ENCODE measurements at places on chromosomes 3 and 15. TPM values are rescaled to one million over a fixed set of nuclear protein-coding genes. Genes with fewer than 3 reads are reported as not detected.

Gene MELTF
- not detected for polyA plus RNA-seq

Gene GOLGA6L7
- not detected for polyA plus RNA-seq

Gene KIF15
- not detected for polyA plus RNA-seq

Gene OCA2
- 0.50 TPM for polyA plus RNA-seq

Gene NECTIN3
- 0.63 TPM for polyA plus RNA-seq

DNA sequence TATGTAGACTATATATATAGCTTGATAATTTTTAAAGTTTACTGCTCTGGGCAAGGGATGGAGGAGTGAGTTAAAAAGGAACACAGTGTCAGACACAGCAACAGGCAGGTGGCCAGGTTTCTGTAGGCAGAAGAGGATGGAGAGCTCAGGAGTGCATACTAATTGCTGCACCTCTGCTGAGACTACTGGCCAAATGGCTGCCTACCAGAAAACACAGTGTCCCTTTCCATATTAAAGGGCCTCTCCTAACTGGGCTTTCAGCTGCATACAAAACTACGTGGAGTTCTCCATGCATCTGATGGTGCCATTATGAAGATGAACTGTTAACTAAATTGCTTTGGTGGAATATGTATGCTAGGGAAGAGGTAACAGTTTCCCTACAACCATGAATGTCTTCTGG lies 1.8 kb downstream of the ATP13A4 start:
- H3K4me1 ChIP-seq: no peaks in the 10 kb centered on the region
- no peaks in the 10 kb centered on the region for H3K27me3 ChIP-seq
- no peak for DNase-seq
- no peak overlapping the region for H3K4me3 ChIP-seq

GRCh38 chr3:120129718-120130513 lies 35.7 kb upstream of the GSK3B start:
- DNase-seq: no peak
- no peak overlapping the region for H3K4me3 ChIP-seq
- H3K27me3 ChIP-seq: no peaks in the 10 kb centered on the region
- no peaks in the 10 kb centered on the region for H3K36me3 ChIP-seq
- H3K27ac ChIP-seq: no peak overlapping the region

DNA sequence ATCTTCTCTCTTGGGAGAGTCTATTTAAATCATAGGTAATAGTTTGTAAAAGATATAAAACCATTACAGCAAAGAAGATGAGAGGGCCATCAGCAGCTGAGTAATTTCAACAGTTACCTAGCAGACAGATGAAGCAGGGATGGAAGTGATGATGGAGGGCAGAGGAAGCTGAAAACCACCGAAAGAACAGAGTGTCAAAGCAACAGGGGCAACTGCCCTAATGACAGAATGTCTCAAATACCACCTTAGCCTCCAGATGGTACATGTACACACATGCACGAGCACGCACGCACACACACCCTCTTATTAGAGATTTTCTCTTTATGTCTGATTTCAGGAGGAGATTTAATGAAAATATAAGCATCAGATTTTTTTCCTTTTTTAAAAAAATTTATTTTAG lies 64.5 kb downstream of the NEDD4 start:
- no peak overlapping the region for H3K4me3 ChIP-seq
- H3K27ac ChIP-seq: no peak overlapping the region
- peaks cover 13% of the 10 kb centered on the region for H3K36me3 ChIP-seq

DNA sequence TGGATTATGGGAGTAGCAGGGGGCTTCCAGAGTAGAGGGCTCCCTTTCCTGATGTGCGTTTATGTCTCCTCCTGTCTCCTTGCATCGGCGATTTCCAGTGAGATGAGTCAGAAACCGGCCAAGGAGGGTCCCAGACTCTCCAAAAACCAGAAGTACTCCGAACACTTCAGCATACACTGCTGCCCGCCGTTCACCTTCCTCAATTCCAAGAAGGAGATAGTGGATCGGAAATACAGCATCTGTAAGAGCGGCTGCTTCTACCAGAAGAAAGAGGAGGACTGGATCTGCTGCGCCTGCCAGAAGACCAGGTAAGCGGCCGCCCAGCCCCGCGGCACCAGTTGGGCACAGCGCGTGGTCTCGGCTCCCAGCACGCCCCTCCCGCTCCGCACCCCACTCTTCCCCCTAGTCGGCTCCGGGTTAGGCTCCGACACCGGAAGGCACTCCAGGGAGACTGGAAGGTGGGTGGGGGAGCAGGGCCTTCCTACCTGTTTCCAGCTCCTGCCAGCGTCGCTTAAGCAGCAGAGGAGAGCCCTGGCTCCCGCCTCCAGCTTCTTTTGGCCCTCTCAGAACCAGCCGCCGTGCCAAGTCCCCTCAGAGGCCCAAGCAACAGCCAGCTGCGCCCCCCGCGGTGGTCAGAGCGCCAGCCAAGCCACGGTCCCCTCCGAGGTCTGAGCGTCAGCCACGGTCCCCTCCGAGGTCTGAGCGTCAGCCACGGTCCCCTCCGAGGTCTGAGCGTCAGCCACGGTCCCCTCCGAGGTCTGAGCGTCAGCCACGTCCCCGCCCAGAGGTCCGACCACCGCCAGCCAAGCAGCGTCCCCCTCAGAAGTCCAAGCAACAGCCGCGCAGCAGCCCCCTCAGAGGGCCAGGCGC lies 34.7 kb downstream of the MOBP start:
- no peaks in the 10 kb centered on the region for H3K4me1 ChIP-seq
- peaks cover 20% of the 10 kb centered on the region for H3K27me3 ChIP-seq
- no peak overlapping the region for H3K4me3 ChIP-seq
- peaks cover 3% of the 10 kb centered on the region for H3K36me3 ChIP-seq
- no peak overlapping the region for H3K27ac ChIP-seq
- peak; percentile 0 for DNase-seq

- peaks cover 4% of the 10 kb centered on the region for H3K36me3 ChIP-seq
- peaks cover 14% of the 10 kb centered on the region for H3K4me1 ChIP-seq
Measured at GRCh38 chr15:45630917-45631691, 3.7 kb upstream of the SQOR start.

DNA sequence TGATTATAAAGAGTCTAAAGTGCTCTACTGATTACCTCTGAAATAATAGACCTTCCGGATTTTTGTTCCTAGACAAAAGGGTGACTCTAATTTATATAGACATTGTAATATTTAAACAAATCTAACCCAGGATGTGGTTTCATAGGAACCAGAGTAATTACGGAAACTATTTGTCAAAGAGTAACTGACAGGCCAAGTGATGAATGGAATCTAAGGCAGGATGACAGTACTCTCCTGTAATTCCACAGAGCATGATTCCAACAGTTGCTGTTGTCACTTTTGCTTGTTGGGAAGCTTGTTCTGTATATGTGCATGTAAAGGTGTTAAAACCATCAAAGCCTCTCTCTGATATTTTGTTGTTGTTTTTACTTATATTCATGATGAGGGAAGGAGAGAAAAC lies 1141.0 kb downstream of the IGSF11 start:
- no peak overlapping the region for H3K27ac ChIP-seq
- no peak for DNase-seq
- H3K4me3 ChIP-seq: no peak overlapping the region
- H3K36me3 ChIP-seq: no peaks in the 10 kb centered on the region

DNA sequence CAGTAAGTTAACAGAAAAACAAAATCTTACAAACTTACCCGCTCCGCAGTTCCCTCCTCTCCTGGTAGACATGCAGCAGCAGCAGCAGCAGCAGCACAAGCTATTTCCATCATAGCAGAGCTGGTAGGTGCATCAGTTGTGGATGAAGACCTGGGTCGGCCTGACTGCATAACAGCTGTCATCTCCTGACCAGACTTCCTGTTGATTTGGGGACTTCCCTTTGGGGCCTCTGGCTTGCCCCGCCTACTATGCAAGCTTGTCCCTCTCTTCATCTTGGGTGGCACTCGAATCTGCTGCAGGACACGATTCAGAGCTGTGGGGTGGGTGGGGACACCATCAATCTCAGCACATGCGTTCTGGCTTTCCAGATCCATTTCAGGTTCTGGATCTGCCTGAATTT lies 65.7 kb downstream of the TMCC1 start:
- peaks cover 13% of the 10 kb centered on the region for H3K4me1 ChIP-seq
- H3K4me3 ChIP-seq: no peak overlapping the region
- peak; percentile 25 for DNase-seq
- H3K27ac ChIP-seq: peak overlapping the region; percentile 45

GRCh38 chr3:143331350-143331749 lies 211.8 kb downstream of the CHST2 start:
- H3K4me3 ChIP-seq: no peak overlapping the region
- no peaks in the 10 kb centered on the region for H3K27me3 ChIP-seq
- peaks cover 21% of the 10 kb centered on the region for H3K4me1 ChIP-seq
- DNase-seq: no peak
- peaks cover 8% of the 10 kb centered on the region for H3K36me3 ChIP-seq
